Fibroblast of the aortic adventitia (primary cell): ENCODE measurements at places on chromosomes 11 and 22.

GRCh38 chr22:38073150-38074130, 10.5 kb downstream of the SLC16A8 start:
- DNase-seq = no peak

GRCh38 chr11:26608507-26609146, 36.6 kb upstream of the MUC15 start:
- no peak for DNase-seq

- DNase-seq = peak; percentile 31
These were observed 51.9 kb upstream of the USP47 start for GRCh38 chr11:11789735-11790369.

DNA sequence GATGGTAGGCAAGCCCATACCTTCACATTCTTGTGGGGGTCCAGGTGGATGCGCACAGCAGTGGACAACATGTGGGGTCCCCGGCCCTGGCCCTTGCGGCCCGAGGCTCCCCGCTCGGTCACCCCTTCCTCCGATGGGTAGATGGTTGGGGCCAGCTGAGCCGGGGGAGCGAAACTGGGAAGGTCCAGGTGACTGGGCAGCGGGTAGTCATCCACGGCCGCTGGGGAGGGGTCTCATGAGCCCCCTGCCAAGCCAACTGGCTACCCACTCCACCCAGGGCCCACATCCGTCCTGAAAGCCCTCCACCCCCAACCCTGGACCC, 10.7 kb downstream of the ATG2A start:
- DNase-seq = no peak

DNA sequence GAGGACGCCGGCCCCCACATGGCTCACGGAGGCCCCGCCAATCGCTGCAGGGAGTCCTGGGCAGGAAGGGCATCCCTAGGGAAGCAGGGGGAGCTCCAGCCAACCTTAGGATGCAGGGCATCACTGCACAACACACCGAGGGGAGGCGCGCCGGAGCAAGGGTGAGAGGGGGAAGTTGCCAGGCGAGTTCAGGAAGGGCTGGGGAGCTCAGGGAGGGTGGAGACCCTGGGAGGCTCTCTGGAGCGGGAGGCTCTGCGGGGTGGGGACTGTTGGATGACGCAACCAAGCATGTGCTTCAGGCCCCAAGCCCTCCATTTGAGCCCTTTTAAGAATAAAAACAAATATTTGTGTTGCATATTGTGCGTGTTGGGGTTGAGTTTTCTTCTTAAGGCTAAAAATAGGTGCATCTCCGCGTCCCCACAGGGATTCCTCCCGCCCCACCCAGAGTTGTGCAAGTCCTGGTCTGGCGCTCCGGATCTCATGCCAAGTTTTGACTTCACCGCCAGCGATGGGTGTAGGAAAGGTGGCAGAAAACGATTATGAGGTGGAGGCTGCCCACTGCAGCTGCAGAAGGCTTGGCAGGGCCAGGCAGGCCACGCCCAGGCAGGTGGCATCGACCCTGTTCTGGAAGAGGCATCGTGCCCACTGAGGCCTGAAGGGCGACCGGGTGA, 65.2 kb downstream of the WNT7B start:
- peak; percentile 42 for DNase-seq

- no peak for DNase-seq
These were observed 229.6 kb downstream of the SWAP70 start for GRCh38 chr11:9893474-9893873.

GRCh38 chr11:128590587-128590986, 3.2 kb upstream of the ETS1 start:
- DNase-seq = no peak

- no peak for DNase-seq
These were observed 549.1 kb downstream of the INSC start for GRCh38 chr11:15663777-15664218.

- peak; percentile 39 for DNase-seq
These were observed 1.4 kb upstream of the CPT1A start for GRCh38 chr11:68843052-68843561.

GRCh38 chr11:17067417-17067816, 10.1 kb downstream of the RPS13 start:
- no peak for DNase-seq

- DNase-seq = no peak
These were observed 43.3 kb downstream of the SESN3 start for GRCh38 chr11:95187723-95188122.

DNA sequence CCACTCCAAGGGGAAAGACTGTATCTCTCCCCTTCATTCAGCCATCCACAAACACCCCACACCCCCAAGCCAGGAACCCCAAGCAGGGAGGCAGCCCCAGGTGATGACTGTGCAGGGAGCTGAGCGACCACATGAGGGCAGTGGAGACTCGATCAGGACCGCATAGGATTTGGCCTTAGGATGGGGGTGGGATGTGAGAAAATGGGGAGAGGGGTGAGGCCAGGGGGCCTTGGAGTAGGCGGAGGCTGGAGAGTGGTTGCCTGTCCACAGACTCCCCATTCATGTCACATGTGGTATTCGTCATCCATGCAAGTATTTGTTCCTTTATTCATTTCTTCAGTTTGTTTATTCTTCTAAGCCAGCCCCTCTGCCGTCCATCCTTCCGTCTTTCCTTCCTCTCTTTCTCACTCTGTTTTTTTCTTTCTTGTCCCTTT, 2.7 kb upstream of the RHOD start:
- DNase-seq = peak; percentile 50

GRCh38 chr11:71486320-71486719, 33.3 kb downstream of the NADSYN1 start:
- no peak for DNase-seq

DNA sequence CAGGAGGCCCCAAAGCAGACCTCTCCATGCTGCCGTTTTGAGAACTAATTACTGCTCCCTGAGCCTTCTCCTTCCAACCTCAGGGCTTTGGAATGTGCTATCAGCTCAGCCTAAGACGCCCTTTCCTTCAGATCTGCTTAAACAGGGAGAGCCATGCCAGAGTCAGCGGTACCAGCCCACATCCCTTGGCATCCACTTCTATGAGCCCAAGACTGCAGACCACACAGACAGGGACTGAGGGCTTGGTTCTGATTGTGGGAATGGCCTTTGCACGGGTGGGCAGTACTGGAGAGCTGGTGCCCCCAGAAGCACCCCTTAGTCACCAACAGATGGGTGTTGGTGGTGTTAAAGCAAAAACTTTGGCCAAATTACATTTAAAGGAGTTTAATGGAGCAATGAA, 146.5 kb downstream of the TTC17 start:
- no peak for DNase-seq

DNA sequence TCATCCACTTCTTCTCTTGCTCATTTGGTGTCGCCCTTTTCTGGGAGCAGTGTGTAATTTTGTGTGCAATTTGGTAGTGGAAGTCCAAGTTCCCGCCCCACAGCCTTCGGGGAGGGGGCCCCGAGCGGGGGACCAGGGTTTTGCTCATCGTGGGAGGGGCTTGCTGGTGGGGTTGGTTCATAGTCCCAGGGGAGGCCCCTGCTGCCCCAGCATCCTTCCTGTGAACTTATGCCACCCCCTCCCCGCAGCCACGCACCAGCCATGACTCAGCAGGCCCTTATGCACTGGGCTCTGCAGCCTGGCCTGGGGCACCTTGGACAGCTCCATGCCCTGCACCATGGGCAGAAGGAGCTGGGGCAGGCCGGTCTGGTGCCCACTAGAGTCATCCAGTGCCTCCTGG, 1183.6 kb downstream of the BRD1 start:
- no peak for DNase-seq

DNA sequence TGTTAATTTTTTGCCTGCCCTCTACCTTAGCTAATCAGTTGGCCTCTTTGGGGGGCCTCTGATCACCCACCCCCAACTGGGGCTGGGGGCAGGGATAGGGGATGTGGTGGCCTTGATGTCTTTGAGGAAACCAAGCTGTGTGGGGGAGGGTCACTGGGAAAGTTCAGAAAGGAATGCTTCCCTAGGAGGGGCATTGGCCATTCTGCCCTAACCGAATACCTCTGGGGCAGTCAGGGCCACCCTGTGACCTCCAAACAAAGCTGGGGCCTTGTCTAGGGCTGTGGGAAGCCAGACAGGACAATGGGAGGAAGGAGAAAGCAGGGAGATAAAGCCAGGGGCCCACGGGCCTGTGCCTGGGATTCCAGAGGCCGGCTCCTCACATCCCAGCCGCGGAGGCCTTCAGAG, 97.5 kb downstream of the TSPAN18 start:
- DNase-seq = no peak

DNA sequence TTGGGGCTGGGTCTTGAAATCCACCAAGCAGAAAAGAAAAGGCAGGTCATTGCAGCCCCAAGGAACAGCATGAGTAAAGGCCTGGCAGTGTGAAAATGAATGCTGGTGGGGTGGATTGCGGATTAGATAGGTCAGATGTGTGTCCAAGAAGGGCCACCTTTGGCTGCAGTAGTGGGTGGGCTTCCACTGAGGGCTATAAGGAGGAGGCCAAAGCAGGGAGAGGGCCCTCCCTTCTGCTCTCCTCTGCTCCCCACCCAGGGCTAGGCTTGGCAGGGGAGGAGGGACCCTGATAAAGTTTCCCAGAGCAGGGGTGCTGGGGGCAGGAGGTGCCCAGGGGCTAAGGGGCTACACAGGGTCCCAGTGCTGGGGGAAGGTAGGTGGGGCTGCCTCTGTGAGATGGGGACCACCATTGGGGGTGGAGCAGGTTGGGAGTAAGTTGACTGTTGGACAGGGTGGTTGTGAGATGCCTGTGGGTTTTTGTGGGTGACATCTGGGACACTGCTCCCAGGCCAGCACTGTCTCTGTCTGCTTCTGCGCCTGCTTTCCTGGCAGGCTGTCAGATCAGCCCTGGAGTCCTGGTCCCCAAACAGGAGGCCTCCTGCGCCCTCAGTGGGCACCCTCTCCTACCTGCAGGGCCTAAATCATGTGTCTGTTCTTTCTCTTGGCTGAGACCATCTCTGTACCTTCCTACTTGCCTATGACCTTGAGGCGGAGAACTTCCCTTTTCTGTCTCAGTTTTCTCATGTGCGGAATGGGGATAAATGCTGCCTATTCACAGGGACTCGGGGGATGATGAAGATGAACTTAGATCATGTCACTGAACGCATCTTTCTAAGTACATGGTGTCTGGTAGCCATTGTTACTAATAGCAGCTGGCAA, 1.9 kb downstream of the CAPN5 start:
- no peak for DNase-seq

DNA sequence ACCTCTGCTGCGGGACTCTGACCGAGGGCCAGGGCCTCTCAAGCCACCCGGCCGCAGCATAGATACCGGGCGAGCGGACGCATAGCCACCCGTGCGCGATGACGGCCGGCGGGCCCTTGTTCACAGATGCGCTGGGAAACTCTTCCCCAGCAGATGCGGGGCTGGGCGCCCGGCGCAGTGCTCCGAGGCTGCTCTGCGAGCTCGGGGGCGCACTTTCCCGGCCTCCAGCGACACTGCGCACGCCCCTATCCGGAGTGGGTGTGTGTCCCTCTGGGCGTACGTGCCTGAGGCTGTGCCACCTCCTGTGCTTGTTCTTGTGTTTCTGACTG, 104.7 kb upstream of the E2F8 start:
- no peak for DNase-seq

GRCh38 chr11:112307616-112308015, 47.0 kb upstream of the PLET1 start:
- no peak for DNase-seq

GRCh38 chr11:78201096-78201818, 12.5 kb downstream of the USP35 start:
- DNase-seq = no peak

DNA sequence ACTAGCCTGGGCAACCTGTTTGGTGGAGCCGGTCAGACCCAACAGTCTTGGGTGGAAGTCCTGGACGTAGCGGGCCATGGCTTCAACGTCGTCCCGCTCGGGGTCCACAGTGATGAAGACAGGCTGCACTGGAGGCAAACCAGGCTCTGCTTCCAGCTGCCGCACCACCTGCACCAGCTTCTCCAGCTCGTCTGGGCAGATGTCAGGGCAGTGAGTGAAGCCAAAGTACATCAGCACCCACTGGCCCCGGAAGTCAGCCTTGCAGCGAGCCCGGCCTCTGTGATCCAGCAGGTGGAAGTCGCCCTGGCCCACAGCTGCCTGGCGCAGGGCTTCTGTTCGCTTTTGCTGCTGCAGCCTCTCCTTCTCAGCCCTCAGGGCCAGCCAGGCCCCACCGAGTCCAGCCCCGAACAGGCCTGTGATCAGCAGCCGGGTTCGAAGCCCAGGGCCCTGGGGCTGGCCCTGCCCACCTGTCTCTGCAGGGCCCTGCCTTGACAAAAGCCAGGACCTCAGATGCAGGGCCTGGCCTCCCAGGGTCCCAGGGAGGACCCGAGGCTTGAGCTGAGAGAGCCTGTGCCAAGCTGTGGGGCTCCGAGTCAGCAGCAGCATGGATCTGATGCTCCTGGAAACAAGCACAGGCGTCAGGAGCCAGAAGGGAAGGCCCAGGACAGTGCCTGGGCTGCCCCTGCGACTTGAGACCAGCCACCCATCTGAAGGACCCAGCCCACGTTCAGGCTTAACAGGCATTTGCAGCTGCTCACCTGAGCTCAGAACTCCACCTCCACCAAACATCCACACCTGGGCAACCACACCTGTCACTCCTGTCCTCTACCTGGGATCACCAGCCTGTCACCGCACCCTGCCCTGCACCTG, 1.4 kb downstream of the SCO2 start:
- DNase-seq = no peak

GRCh38 chr22:20782596-20783299, 8.8 kb downstream of the SERPIND1 start:
- no peak for DNase-seq

DNA sequence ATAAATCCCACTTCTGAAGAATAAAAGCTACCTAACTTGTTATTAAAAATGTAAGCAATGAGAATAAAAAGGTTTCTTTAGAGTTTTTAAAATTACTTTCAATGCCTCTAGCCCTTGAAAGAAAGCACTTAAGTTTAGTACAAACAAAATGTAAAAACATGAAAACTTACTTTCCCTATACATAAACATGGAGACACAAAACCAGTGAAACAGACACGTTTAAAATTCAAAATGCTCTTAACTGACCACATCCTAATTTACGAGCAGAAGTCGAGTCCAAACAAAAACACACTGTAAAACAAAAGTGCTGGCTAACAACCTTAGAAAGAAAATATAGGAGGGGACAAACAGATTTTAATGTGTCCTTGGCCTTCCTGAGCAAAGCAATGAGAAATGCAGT, 36.6 kb downstream of the TCF20 start:
- no peak for DNase-seq

- DNase-seq = peak; percentile 87
These were observed 43.4 kb upstream of the CSNK2A3 start for GRCh38 chr11:11396301-11397035.

GRCh38 chr11:79285756-79286155, 155.1 kb downstream of the TENM4 start:
- DNase-seq = peak; percentile 51

GRCh38 chr11:6320411-6321155, at the start of gene CAVIN3:
Gene CAVIN3 (minus strand): TSS chr11:6320501. CDS start chr11:6320476, 25 bp downstream.
- DNase-seq = peak; percentile 92

- DNase-seq = peak; percentile 92
These were observed 103.3 kb upstream of the AKIP1 start for GRCh38 chr11:8807544-8808225.

DNA sequence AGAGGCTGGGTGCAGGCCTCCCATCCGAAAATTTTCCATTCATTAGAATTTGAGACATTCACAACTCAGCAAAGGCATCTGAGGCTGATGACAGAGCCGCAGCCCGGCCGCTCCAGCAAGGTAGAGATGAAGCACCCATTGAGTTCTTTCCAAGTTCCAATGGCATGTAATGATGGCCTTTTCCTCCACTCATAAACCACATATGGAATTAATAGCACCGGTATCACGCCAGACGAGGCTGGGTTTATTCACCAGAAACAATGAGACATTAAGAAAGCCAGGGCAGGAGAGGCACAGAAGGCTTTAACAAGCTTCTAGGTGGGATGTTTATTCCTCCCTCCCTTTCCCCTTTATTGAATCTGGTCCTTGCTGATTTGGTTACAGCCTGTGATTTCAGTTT, 534.4 kb downstream of the MN1 start:
- peak; percentile 22 for DNase-seq
